ENCODE measurements at places on chromosomes 5 and 9.

GRCh38 chr5:81948349-81948748, 23.5 kb upstream of the ATG10 start:
- DNase-seq, result no peak

GRCh38 chr5:132684491-132684890, 10.7 kb downstream of the IL4 start:
- DNase-seq, result peak; percentile 91

GRCh38 chr5:150062216-150062922, 24.0 kb downstream of the CSF1R start:
- no peak for DNase-seq

- no peak for DNase-seq
These were observed 81.4 kb upstream of the ANKRD55 start for GRCh38 chr5:56314529-56314928.

- no peak for DNase-seq
These were observed 80.3 kb downstream of the VCAN start for GRCh38 chr5:83551821-83552220.

GRCh38 chr5:163718272-163718671, 212.9 kb downstream of the MAT2B start:
- no peak for DNase-seq

DNA sequence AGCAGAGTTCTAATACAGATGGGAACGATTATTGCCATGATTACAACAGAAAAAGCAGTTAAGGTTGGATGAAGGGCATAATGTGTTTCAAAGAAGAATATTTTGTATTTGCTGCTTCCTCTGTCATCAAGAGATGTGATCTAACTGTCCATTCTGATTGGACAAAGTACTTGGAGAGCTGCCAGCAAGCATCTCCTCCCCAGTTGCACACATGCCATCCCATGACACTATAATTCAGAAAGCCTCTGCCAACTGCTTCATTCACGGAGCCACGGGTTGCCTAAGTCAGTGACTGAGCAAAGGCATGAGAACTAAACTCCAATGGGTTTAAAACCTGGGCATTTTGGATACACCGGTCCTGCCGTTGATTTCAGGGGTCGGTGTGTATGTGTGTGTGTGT, 253.8 kb downstream of the CRB2 start:
- DNase-seq, result peak; percentile 46

DNA sequence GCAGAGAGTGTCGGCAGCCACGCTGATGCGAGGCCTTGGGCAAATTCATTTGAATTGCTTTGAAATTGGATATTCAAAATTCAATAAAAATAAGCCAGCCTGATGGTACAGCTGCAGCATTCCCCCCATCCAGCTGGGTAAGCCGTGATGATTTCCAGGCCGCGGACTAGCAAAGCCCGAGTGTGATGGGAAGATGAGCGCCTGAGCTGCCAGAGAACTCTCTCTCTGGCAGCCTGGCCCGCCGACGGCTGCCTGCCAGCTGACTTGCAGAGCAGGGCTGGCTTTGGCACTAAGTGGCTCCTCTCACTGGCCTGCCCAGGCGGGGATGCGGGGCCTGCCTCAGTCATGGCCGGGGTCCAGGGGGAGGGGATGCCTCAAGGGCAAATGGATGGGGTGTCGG, 268.3 kb upstream of the WWC1 start:
- no peak for DNase-seq

- peak; percentile 75 for DNase-seq
These were observed 48.9 kb downstream of the CXXC5 start for GRCh38 chr5:139696894-139697658.

GRCh38 chr9:89145097-89145496, 33.5 kb downstream of the SHC3 start:
- DNase-seq, result no peak

DNA sequence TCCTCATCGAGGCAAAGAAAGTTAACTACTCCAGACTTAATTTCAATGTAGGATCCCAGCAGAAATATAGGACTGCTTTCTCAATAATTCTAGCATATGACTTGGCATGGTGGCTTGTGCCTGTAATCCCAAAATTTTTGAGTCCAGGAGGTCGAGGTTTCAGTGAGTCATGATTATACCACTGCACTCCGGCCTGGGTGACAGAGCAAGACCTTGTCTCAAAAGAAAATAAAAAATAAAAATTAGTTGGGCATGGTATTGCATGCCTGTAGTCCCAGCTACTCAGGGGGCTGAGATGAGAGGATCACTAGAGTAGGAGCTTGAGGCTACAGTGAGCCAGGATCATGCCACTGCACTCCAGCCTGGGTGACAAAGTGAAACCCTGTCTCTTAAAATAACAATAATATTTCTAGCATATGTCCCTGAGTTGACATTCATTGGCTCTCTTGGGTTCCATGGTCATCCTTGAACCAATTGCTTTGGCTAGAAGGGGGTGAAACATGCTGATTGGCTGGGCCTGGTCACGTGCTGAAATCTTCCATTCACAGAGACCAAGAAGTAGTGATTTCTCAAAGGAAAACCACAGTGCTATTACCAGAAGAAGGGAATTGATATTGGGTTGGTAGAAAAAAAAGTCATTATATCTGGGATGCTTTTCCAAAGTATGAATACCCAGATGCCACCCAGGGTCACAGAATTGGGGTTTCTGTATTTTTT, 31.6 kb upstream of the GARNL3 start:
- DNase-seq, result no peak

DNA sequence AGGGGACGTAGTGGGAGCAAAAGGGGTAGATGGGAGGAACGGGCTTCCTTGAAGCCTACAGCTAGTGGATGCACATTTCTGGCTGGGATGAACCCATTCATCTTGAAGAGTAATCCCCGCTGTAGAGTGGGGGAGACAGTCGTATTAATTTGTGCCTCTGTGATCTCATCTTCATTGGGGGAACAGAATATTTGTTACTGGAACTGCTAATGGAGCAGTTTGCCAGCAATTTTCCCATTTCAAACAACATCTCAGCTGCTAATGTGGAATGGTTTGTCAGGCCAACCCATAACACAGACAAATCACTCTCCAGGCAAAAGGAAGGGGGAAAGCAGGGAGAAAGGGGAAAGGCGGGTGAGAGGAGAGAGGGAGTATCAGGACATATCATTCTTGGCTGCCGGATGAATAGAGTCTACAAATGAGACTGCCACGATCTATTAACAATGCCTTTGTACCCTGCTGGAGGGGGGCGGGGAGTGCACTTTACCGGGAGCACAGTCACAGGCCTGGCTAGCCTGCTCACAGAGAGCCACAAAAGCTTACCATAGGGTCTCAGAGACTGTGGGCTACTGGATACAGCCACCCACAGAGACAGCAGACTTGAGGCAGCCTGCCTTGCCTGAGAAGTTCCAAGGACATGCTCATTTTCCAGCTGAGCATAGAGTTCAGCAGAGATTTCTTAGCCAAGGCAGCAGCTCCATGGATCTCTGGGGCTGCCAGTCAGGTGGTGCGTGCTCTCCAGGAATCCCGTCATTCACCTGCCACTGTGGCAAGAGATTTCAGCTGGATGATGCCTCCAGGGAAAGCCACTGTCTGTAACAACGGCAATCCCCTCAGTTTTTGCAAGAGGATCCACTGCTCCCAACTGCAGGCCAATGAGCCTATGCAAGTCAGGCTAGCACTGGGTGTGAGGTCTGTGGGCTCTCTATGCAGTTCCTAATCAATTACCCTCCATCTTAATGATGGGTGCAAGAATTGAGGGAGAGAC, 217.7 kb upstream of the PANK3 start:
- DNase-seq, result no peak

All from hematopoietic multipotent progenitor cell treated with erythropoietin and hydrocortisone succinate and interleukin-3 and kit ligand, for 8 days (in vitro differentiated cells).